Suppressor macrophage treated with lipopolysaccharide for 4 hours (primary cell): ENCODE measurements at places on chromosomes 7 and 10.

GRCh38 chr7:16170671-16171070 lies 250.7 kb downstream of the CRPPA start:
- no peak for DNase-seq

DNA sequence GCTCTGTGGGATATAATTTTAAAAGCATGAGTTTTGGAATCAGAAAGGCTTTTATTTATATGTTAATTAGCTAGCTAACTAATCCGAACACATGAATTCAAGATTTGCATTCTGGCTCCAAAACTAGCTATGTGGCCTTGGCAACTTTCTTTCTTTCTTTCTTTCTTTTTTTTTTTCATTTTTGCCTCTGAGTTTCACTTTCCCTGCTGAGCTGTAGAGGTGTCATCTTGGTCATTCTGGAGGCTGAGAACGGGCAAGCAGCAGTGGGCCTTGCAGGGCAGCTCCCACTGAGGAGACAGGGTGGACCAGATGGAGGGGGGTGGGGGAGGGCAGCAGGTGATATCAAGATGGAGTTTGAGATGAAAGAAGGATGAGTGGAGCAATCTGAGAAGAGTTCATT lies 24.8 kb upstream of the SFMBT2 start:
- no peak for DNase-seq

GRCh38 chr7:27553273-27553672 lies 109.4 kb downstream of the HIBADH start:
- no peak for DNase-seq

DNA sequence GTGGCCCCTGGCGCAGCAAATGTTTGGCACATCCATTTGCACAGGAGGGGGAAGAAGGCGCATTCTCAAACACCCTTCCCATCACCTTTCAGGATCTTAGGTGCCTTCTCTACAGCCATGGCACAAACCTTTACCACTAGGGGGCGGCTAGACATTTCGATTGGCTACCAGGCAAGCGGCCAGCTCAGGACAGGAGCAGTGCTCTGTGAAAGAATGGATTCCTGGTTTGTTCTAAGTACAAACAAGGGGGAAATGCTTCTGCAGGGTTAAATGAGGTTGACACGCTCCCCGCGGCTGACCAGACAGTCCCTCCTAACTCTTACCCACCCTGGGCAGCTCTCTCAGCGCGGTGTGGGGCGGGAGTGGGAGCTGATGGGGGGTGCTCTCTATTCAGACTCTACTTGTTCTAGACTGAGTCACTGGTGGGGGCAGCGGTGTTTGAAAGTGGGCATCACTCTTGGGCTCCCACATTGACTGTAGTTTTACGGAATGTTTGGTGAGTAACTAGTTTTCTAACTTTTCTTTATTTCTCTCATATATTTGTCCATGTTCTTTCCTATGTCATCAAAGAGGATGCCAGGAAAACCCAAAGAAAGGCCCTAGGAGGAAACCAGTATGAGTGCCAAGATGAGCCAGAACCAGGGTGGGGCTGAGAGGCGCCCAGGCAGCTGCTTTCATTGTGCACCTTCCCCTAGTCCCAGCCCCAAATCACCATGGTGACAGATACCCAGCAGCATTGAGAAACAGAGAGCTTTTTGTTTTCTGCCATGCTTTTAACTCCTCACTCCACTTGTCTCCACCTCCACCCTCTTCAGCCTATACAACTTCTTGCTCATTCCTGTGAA lies 61.4 kb upstream of the GPR158 start:
- peak; percentile 62 for DNase-seq

- no peak for DNase-seq
Measured at GRCh38 chr7:55110993-55111361, 92.2 kb downstream of the EGFR start.

- DNase-seq: peak; percentile 35
Measured at GRCh38 chr10:132411561-132412253, 14.7 kb downstream of the PWWP2B start.

- peak; percentile 94 for DNase-seq
Measured at GRCh38 chr10:118792526-118792925, 37.8 kb upstream of the CACUL1 start.

DNA sequence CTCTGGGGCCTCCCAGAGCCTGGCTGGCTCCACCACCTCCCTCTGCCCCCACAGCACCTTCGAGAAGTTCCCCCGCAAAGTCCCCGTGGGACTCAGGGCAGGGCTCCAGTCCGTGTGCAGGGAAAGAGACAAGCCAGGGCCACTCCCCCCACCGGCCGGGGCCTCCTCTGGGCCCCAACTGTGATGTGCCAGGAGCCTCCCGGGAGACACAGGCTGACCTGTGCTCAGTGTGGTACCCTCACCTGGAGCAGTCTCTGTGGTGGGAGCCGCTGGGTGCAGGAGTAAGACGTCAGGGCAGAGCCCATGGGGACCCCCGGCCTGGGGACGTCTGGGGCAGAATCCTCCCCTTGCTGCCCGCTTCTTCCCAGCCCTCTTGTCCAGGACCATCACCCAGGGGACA lies 1.5 kb upstream of the ADGRA1 start:
- no peak for DNase-seq

GRCh38 chr7:50382455-50382854 lies 67.7 kb downstream of the FIGNL1 start:
- no peak for DNase-seq

- no peak for DNase-seq
Measured at GRCh38 chr7:81370822-81371221, 399.0 kb downstream of the HGF start.

- no peak for DNase-seq
Measured at GRCh38 chr10:33260403-33261149, 73.9 kb downstream of the NRP1 start.

DNA sequence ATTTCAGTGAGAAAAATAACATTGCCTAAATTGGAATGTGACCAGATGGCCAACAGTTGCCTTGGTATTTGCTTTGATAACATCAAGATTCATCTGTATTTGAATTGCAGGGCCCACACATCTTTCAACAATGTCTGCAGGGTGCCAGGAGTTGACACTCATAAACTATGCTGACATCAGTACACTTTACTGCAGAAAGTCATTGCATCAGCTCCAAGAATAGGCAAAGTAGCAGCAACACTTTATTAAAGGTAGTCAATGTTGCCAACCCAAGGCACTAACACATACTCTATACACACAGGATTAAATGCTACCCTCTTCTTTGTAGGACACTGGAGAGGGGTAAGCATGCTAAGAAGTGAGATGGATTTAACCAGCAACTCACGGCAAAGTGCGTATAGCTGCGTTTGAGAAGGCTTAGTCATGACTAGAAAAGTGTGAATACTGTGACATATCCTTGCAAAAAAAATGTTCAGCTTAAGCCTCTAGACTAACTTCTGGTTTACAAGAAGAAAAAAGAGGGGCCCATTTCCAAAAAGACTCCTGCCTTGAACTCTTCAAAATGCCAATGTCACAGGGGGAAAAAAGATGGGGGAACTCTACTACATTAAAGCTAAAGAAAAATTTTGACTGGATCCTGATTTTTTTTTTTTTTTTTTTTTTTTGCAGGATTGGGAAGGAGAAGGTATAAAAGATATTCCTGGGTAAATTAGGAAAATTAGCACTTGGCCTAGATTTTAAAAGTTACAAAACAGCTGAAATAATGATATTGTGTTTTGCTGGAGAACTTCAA lies 2.2 kb downstream of the BBIP1 start:
- no peak for DNase-seq

GRCh38 chr7:66306243-66306642 lies 101.1 kb downstream of the TPST1 start:
- DNase-seq: no peak

- DNase-seq: no peak
Measured at GRCh38 chr7:124652237-124652636, 113.4 kb downstream of the GPR37 start.
